ENCODE measurements at places on chromosomes 13 and 19.

- DNase-seq = peak; percentile 80
These were observed at the start of gene PEX11G for GRCh38 chr19:7488736-7489353. Gene PEX11G (minus strand): TSS chr19:7489035. CDS start chr19:7489010, 25 bp downstream.

DNA sequence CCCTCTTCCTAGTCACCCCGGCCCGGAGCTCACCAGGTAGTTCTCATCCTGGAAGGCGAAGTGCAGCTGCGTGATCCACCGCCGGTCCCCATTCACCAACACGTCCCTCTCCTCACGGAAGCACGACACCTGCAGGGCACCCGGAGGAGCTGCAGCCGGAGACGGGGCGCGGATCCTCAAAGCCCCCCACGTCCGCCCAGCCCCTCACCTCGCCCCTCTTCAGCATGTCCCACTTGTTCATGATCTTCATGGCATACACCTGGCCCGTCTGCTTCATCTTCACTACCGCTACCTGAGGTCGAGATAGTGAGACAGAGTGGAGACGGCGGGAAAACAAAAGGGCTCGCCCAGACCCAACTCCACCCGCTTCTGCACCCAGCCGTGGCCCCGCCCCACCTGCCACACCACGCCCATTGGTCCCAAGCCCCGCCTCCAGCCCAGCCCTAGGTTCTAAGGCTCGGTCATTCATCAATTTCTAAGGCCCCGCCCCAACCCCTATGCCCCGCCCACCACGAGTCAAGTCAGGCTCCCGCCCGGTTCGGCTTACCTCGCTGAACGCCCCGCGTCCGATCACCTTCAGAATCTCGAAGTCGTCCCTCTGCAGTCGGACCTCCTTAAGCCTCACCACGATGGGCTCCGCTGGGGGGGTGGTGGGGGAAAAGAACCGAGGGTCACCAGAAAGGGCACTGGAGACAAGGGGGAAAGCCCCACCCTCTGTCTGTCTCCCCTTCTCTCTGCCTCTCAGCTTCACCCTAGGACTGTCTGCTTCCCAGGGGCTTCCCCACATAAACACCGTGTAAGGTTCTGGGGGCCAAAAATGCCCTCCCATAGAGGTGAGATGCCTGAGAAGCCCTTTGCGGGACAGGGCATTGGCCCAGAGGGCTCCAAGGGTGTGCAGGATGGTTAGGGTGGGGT, 2.8 kb downstream of the DMPK start:
- peak; percentile 86 for DNase-seq

DNA sequence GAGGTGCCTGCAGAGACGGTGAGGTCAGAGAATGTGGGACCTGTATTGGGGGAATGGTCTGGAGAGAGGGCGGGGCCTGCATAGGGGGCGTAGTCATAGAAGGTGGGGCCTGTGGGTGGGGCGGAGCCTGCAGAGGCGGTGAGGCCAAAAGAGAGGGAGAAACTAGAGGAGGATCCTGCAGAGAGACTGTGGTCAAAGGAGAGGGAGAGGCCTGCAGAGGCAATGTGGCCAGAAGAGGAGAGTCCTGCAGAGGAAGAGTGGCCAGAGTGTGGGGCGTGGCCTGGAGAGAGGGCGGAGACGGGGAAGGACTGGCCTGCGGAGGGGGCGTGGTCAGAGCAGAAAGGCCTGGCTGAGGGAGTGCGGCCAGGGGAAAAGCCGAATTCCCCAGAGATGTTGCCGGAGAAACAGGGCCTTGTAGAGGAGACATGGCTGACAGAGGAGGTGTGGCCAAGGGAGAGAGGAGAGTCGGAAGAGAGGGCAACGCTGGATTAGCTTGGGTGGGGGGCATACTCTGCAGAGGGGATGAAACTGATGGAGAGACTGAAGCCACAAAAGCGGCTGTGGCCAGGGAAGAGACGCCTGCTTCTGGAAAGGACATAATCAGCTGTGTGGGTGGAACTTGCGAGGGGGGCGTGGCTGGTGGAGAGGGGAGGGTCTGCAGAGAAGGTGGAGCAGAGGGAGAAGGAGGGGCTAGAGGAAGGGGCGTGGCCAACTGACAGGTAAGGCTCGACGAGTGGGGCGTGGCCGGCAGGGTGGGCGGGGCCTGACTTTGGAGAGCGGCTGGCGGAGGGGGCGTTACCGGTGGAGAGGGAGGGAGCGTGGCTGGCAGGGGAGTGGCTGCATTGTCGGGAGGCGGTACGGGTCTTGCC, 2.5 kb downstream of the PRR36 start:
- DNase-seq = peak; percentile 84

DNA sequence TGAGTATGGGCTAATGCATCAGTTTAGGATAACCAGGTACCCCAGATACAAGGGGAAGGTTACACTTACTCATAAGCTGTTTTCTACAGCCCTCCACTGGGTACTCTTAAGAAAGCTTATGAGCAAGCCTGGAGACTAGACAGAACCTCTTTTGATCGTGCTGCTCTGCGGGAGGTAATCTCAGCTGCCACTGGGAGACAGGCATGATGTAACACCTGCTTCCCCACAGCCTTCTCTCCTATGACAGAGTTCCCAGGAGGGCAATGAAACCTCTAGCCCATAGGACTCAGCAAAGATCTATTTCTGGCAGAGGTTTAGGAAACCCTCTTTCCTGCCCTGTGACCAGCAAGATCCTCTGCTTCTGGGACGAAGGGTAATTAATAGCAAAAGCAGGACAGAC, 65.6 kb downstream of the WASF3 start:
- DNase-seq = no peak

DNA sequence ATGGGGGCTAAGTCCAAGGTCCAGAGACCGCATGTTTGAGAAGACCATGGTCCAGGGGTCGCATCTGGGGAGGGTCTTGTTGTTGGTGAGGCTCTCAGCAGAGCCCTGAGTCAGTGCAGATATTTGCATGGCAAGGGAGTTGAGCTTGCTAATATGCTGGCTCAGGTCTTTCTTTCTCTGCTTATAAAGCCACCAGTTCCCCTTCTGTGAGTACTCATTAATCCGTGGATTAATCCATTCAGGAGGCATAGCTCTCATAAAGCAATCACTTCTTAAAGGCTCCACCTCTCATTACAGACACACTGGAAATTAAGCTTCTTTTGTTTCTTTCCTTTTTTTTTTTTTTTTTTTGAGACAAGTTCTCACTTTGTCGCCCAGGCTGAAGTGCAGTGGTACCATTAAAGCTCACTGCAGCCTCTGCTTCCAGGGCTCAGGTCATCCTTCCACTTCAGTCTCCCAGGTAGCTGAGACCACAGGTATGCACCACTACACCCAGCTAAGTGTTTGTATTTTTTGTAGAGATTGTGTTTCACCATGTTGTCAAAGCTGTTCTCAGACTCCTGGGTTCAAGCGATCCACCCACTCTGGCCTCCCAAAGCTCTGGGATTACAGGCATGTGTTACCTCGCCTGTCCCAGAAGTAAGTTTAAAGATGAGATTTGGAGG, 216.4 kb downstream of the SLITRK5 start:
- no peak for DNase-seq

Measured in OCI-LY7 (cell line).